ENCODE measurements at places on chromosomes 3 and 15.

DNA sequence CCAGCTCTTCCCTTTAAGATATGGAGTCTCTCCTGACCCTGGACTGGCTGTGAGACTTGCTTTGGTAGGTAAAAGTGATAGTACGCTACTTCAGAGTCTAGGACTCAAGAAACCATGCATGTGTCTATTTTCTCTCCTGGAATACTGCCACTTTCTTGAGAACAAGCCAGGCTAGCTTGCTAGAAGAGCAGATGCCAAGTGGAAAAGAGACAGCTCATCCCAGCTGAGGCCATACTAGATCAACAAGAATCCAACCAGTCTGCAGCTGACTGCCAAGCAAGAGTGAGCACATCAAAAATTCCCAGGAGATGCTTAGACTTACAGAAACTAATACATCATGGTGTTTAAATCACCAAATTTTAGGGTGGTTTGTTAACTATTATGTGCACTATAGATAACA, 208.3 kb upstream of the RBMS3 start:
- DNase-seq = no peak

GRCh38 chr15:38475361-38475760, 21.4 kb downstream of the FAM98B start:
- DNase-seq = no peak

DNA sequence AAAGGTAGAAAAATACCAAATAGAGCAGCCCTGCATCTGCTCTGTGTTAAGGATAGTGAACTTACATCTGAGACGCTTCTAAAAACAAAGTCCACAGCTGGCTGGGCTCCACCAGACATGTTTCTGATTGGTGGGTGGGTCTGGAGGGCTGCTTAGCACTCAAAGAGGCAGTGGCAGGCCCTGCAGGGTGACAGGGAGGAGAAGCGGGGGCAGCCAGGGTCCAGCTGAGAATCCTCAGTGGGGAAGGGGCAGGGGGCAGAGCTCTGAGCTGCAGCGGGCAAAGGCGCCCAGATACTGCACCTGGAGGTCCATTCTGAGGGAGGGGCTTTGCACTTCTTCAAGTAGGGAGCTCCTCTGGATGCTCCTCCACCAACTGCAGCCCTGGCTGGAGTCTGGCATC, 28.1 kb downstream of the PRR23E start:
- DNase-seq = no peak

DNA sequence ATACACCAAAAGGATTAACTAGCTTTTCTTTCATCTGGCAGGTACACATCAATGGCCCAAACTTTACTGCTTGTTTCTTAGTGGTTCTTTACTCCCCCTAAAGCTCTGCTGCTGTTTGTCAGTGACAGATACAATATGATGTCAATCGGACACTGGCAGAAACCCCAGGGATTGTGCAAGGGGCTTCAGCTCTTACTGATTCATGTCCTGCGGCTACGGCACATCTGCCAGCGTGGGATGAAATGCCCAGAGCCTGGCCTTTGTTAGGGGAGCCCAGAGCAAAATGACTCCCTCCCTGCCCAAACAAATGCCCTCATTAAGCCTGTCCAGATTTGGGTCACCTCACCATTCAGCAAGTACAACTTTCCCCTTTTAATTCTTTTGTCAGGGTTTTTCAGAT, 28.3 kb downstream of the SRP14 start:
- DNase-seq = no peak

Data from DMS153 (cell line).